ENCODE measurements at places on chromosomes 1 and 21.

DNA sequence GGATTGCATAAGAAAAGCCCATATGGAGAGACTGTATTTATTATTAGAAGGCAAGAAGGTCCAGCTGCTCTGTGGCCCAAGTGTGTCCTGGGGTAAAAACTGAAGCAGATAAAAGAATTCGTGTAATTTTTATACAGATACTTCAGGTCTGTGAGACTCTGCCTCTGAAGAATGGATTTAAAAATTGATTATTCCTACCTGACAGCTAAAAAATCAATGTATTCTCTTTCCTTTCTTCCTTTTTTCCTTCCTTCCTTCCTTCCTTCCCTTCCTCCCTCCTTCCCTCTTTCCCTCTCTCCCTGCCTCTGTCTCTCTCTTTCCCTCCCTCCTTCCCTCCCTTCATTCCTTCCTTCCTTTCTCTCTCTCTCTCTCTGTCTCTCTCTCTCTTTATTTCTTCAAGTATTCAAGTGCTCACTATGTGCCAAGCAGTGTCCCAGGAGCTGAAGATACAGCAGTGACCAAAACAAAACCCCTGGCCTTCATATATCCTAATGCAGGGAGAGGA is 11.3 kb upstream of the MGST3 start:
- no peak for DNase-seq

DNA sequence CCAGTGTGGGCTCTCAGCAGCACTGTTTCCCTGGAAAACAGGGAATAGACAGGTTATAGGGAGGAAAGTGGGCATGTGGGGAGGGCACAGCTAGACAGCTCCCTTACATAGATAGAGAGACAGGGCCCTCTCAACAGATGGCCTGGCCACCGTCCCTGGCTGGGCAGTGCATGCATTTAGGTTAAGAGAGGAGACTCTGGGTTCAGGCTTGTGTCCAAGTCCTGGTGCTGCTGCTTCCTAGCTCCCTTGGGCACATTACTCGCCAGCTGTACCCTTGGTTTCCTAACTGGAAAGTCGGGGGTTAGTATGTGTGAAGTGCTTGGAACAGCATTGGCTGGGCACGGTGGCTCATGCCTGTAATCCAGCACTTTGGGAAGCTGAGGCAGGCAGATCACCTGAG is 9.1 kb downstream of the PLOD1 start:
- DNase-seq: no peak

GRCh38 chr21:28133116-28133515 is 859.6 kb downstream of the LTN1 start:
- DNase-seq: no peak

GRCh38 chr1:193537266-193538002 is 351.0 kb upstream of the B3GALT2 start:
- peak; percentile 31 for DNase-seq

GRCh38 chr1:164577291-164577690 is 18.3 kb downstream of the PBX1 start:
- DNase-seq: no peak

DNA sequence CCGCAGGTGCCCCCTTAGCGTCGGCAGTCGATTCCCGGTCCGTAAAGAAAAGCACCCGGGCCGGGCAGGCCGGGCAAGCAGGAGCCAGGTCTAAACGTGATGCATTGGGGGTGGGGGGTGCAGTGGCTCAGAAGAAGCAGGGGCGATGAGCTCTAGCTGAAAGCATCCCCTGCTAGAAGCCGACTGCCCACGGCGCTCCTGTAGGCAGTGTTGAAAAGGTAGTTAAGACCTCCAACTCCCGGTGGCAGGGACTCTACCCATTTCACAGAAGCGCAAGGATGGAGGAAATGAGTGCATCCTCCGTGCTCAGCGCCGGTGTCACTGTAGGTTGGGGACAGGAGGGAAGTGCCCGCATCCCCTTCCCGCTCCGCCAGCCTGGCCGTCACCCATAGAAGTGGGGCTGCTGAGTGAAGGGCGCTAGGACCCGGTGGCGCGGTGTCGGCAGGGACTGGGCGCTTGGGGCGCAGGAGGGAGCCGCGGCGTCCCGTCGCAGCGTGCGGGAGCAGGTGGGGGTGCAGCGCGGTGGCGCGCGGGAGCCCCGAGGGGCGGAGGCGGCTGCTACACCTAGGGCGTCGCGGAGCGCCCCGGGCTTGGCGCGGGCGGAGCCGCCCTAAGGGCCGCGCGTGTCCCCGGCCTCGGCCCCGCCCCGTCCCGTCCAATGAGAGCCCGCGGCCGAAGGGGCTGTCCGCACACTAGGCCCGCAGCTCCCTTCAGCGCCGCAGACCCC is at the start of gene WNT2B:
Gene WNT2B, plus strand, starts transcription at position 688 of the 727 bp plus-strand sequence. CDS start 298 bp downstream, outside the sequence.
- DNase-seq: peak; percentile 68

GRCh38 chr1:61051719-61052394 is 30.5 kb upstream of the NFIA start:
- DNase-seq: no peak

DNA sequence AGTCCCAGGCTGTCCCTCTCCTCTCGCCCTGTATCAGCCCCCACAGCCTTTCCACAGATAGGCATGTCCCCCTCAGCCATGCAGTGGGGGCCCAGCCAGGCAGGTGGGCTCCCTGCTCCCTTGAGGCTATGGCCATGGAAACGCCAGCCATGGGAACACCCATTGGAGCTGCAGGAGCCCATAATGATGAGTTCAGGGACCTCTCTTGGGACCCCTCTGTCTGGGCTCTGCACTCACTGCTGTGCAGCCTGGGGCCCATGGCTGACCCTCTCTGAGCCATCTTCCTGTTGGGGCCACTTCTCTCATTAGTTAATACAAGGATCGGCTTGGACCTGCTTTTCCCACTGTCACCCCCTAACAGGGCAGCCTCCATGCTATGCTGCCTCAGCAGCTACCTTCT is 33.2 kb downstream of the WNT3A start:
- no peak for DNase-seq

- no peak for DNase-seq
Observed at GRCh38 chr21:37944496-37944895, 28.2 kb upstream of the KCNJ6 start.

DNA sequence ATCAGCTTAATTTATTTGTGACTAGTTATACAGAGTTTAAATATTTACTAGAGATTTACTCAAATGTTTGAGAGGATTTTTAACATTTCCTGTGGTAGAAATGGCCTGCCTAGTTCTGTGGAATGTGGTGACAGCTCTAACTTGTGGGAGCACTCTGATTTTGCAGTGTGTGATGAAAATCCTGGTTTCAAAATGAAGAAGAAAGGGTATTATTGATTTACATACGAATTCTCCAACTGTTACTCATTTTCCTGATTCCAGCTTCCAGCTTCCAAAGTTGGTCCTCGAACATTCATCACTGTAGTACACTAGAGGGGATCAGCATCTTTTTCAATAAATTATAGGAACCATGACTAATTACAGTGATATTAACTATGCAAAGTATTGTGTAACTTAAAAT is 462.7 kb upstream of the PKN2 start:
- DNase-seq: no peak

- DNase-seq: no peak
Observed at GRCh38 chr1:52550447-52550846, 2.4 kb downstream of the TUT4 start.

- DNase-seq: peak; percentile 57
Observed at GRCh38 chr1:7207875-7208646, 422.8 kb downstream of the CAMTA1 start.

GRCh38 chr1:224343679-224344078 is 13.0 kb upstream of the CNIH4 start:
- DNase-seq: no peak

GRCh38 chr21:33991133-33991532 is 75.5 kb upstream of the ATP5PO start:
- no peak for DNase-seq

GRCh38 chr1:169207797-169208520 is 101.5 kb downstream of the ATP1B1 start:
- DNase-seq: no peak

GRCh38 chr1:24709791-24710441 is 35.3 kb upstream of the CLIC4 start:
- DNase-seq: no peak

- no peak for DNase-seq
Observed at GRCh38 chr1:237684236-237684635, 206.5 kb downstream of the ZP4 start.

- DNase-seq: no peak
Observed at GRCh38 chr1:15483971-15484370, 8.1 kb downstream of the CELA2B start.

DNA sequence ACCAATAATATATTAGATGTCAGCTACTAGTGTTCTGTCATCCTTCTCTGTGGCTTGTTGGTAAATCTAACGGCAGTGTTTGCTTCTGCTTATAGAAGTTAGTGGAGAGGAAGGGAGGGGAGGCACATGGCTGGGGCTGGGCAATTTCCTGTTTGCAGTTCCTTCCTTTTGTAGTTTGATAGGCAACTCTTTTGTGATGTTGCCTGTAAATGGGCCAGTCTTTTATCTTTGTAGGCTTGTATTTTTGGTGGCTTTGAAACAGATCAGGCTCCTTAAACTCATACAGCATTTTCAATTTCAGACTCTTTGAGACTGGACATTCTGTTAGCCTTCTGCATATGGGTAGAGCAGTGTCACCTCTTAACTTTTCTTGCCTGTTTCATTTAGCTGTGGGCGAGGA is 48.1 kb downstream of the CDC14A start:
- DNase-seq: peak; percentile 21

GRCh38 chr1:232886271-232886670 is 64.1 kb upstream of the NTPCR start:
- no peak for DNase-seq

GRCh38 chr21:15749082-15749860 is 19.5 kb downstream of the USP25 start:
- no peak for DNase-seq

GRCh38 chr1:156752843-156753482 is 1.5 kb upstream of the HDGF start:
- no peak for DNase-seq

GRCh38 chr1:7579831-7580804 is 191.0 kb upstream of the VAMP3 start:
- DNase-seq: no peak

DNA sequence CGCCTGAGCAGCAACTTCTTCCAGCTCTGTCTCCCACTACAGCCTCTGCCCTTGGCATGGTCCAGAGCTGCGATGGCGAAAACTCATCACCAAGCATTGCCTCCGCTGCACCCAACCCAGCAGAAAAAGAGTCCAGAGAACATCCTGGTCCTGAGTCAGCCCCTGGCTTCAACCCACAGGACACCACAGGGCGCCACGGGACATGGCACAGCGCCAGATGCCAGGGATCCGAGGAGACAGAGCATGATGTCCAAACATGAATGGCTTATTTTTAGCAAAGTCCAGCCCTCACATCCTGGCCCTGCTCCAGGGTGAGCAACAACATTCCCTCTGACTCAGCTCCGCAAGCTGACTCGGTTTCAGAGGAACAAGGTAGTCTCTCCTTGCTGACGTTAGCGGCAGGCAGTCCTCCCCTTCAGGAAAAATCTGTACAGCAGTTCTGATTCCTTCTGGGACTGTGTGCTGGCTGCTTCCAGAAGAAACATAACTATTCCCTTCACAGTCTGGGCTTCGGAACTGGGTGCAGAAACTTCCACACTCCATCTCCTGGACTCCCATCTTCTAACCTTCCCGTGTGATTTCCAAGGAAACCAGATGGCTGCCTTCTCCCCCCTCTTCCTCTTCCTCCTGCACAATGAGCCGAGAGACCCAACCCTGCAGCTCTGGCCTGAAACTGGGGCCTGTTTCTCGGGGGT is 131.3 kb downstream of the TOMM20 start:
- DNase-seq: no peak

- peak; percentile 46 for DNase-seq
Observed at GRCh38 chr1:162835157-162835899, 25.6 kb downstream of the CCDC190 start.

Data from GM10248 (cell line).